ENCODE measurements at places on chromosomes 16 and 17.

GRCh38 chr16:15518381-15519351 is 84.3 kb downstream of the BMERB1 start:
- DNase-seq: no peak

DNA sequence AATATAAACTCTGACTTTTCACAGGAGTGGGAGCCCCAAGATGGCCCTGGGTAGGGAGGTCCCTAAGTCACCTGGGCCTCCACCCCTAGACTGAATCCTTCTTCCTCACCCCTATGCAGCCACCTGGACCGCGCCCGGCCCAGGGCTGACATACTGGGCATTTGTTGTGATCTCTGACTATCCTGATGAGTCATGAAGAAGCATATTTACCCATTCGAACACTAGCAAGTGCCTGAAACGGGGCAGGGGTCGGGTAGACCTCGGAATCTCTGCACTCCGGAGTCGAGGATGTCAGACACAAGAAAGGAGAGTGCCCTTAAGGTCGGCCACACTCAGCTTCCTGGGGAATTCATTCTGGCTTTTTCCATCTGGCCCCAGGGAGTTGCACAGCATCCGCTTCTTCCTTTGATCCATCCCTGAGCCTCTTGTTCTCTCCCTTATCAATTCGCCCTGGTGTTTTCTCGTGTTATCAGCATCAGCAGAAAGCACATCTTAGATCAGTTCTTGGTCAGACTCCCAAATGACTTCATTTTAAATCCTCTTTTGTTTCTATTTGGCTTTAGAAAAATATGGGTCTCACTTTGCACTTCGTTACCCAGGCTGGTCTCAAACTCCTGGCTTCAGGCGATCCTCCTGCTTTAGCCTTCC is 10.4 kb downstream of the METTL22 start:
- DNase-seq: no peak

- DNase-seq: no peak
Observed at GRCh38 chr17:81347437-81347836, 47.8 kb upstream of the BAHCC1 start.

- no peak for DNase-seq
Observed at GRCh38 chr17:6524520-6524919, 31.8 kb downstream of the PITPNM3 start.

DNA sequence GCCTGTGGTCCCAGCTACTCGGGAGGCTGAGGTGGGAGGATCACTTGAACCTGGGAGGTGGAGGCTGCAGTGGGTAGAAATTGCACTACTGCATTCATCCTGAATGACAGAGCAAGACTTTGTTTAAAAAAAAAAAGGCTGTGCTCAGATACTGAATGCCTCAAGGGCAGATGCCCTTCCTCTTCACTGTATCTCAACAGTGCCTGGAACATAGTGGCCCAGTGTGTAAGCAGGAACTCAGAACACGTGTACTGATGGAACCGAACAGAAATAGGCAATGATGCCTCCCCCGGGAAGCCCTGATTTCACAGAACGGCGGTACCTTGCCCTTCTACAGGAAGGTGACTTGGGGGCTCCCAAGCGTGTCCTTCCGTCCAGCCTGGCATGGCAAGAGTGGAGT is 46.8 kb downstream of the PLXDC1 start:
- no peak for DNase-seq

- peak; percentile 46 for DNase-seq
Observed at GRCh38 chr17:51461578-51462004, 201.2 kb downstream of the UTP18 start.

DNA sequence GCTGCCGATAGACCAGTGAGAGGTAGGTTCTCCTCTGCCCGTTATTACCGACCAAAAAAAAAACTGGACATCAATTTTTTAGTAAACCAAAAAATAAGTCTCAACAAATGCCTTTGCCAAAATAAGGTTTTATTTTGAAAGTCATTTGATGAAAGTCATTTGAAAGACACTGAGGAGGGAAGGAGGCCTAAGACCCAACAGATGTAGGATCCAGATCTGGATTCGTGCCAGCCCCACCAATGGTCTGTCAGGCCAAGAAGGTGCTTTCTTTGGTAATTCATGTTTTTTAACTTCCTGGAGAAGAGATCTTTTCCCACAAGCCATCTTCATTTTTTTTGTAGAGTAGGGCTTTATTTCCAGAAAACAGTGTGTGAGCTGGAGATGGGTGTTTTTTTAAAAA is 18.1 kb downstream of the NTAN1 start:
- no peak for DNase-seq
